ENCODE measurements at places on chromosomes 6 and 20.
A peak's percentile ranks its signal among the peaks of the same experiment; 100 is the strongest.

- DNase-seq = no peak
Observed at GRCh38 chr6:1850121-1850839, 240.6 kb downstream of the FOXC1 start.

- no peak for DNase-seq
Observed at GRCh38 chr20:47206962-47207641, 149.4 kb downstream of the ZMYND8 start.

DNA sequence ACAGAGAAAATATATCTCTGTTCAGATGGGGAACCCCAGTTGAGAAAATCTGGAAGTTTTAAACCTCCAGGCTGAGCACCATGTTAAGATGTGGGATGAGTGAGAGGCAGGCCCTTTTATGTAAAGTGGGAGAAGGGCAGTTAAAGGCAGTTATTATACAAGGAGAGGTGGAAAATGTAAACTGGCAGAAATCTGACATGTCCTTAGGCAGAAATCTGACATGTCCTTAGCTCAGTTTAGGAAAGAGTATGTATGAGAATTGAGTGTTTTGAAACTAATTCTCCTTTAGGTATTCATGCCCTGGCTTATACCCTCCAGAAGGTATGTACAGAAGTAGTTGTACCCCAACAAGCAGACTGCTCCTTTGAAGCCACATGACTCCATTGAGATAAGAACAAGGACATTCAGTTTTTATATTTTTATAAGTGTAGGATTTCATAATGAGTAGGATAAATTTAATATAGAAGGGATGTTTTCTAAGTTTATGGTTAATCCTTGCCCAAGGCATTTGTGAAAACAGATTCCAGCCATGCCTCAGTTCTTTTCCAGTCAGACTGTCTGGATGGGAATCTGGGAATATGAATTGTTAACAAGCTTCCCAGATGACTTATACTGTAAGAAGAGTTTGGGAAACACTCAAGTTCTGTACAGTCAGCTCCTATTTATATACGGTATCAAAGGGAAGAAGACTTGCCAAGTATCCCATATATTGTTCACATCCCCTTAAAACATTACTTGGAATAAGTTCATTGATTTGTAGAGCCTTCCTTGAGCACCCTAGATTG is 87.7 kb downstream of the SCAND1 start:
- DNase-seq = no peak

DNA sequence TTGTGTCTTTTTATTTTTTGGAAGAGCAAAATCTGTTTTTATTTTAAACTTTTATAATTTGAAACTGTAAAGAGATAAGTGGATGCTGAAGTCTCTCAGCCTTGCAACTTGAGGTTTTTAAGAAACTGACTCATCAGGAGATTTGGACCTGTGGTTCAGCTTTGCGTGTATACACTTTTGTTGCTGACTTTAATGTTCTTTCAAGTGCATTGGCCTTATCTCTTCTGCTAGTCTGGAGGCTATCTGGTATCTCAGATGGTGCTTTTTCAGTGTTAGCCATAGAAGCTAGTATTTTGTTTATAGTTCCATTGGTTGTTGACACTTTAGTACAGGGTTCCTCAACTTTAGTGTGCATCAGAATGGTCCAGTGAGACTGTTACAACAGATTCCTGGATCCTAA is 504.0 kb upstream of the SPTLC3 start:
- no peak for DNase-seq

GRCh38 chr6:98992535-98992934 is 44.8 kb upstream of the FBXL4 start:
- no peak for DNase-seq

- no peak for DNase-seq
Observed at GRCh38 chr20:57698867-57699275, 10.9 kb downstream of the PMEPA1 start.

- no peak for DNase-seq
Observed at GRCh38 chr6:30091577-30092381, 16.2 kb upstream of the RNF39 start.

- peak; percentile 64 for DNase-seq
Observed at GRCh38 chr20:33915726-33916331, 77.9 kb upstream of the RALY start.

DNA sequence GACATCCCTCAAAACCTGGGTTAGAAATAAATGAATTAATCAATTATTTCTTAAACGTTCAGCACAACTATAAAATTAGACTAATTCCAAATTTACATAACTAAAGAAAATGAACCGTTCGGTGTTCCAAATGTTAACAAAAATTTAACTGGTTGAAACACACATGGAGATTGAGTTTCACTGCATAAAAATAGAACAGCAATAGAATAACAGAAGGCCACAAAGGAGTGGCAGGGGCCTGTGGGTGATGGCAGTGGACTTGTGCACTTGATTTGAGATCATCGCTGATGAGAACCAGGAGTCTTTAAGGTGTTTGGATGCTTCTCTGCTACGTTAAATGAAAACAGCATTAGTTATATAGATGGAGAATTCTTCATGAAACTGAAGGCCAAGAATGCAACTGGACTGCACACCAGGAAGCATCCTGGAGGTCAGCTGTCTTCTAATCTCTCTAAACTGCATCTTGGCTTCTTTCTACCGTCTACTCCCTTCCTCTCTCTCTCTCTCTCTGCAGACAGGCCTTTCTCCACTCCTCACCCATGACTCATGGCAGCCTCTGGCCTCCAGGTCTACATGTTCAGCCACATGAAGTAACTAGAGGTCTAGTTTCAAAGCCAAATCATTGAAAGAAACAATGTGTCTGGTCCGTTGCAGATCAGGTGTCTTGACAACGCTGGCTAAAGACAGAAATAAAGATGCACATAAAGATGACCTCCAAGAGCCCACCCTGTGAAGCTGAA is 111.3 kb downstream of the SIM1 start:
- no peak for DNase-seq

- DNase-seq = no peak
Observed at GRCh38 chr20:63919130-63919529, 24.2 kb downstream of the DNAJC5 start.

GRCh38 chr6:108093781-108094300 is 19.3 kb upstream of the OSTM1 start:
- DNase-seq = no peak

GRCh38 chr20:59966428-59966827 is 8.2 kb downstream of the CDH26 start:
- DNase-seq = no peak

DNA sequence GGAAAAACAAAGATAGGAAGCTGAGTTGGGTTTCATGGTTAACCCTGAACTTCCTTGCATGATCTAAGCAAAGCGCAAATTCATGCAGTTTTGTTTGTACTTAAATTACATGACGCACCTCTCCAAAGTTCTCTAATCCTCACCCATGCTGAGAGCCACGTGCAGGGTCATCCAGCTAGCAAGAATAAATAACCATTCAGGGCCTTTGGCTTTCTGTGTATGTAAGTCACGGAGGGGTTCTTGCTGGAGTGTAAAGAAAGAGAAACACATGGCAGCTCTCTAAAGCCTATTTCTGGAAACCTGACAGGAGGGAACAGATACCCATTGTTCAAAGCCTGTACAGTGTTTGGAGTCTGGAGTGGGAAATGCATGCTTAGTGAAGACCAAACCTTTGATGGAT is 171.7 kb upstream of the CCN2 start:
- no peak for DNase-seq

GRCh38 chr6:122511193-122511924 is 39.8 kb upstream of the SERINC1 start:
- no peak for DNase-seq

- no peak for DNase-seq
Observed at GRCh38 chr6:18165751-18166150, 10.5 kb downstream of the KDM1B start.

All from Right ventricle myocardium superior (tissue), 1 donor.